ENCODE measurements at places on chromosomes 5 and 9.
A peak's percentile ranks its signal among the peaks of the same experiment; 100 is the strongest.

DNA sequence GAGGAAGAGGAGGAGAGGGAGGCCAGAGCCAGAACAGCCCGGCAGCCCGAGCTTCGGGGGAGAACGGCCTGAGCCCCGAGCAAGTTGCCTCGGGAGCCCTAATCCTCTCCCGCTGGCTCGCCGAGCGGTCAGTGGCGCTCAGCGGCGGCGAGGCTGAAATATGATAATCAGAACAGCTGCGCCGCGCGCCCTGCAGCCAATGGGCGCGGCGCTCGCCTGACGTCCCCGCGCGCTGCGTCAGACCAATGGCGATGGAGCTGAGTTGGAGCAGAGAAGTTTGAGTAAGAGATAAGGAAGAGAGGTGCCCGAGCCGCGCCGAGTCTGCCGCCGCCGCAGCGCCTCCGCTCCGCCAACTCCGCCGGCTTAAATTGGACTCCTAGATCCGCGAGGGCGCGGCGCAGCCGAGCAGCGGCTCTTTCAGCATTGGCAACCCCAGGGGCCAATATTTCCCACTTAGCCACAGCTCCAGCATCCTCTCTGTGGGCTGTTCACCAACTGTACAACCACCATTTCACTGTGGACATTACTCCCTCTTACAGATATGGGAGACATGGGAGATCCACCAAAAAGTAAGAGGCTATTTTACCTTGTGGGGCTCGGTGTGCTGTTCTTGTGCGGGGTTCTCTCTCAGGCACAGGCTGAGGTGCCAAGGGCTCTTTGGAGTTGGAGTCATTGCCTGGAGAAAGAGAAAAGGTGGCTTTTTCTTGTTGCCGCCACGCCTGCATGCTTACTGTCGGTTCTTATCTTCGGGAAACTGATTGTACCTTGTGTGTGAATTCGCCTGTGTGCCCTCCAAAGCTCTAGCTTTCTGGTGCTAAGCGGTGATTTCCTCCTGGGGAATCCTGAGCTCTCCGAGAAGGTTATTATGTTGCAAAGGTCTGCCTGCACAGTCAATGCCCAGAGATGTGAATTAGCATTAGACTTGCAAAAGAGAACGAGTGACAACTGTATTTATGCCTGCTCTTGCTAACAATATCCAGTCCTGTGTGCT is at the start of gene ISL1:
Gene ISL1, plus strand, starts transcription at position 318 of the 991 bp plus-strand sequence. Its CDS starts 224 bp downstream, at position 542.
- DNase-seq: peak; percentile 47

- DNase-seq: no peak
Measured at GRCh38 chr9:109953813-109954497, 174.0 kb downstream of the PALM2AKAP2 start.

- no peak for DNase-seq
Measured at GRCh38 chr5:123460296-123460729, 37.1 kb upstream of the CEP120 start.

DNA sequence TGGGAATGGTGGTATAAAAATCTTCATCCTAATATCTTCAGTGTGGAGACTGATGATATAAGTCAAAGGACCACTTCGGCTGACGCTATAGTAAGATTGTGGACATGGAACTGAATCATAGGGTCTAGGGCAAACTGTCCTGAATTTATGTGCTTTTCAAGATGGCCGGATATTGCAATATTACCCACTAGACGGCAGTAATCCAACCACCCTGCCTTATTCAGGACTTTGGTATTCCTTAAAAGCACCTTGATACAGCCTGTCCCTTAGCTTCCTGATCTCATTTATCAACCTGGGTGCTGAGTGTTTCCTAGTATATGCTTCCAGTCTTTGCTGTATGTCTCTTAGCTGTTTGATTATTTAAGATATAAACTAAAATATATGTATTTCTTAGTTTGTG is 71.2 kb upstream of the COX7C start:
- no peak for DNase-seq

All from skeletal muscle cell (primary cell).